ENCODE measurements at places on chromosomes 16 and 17.

DNA sequence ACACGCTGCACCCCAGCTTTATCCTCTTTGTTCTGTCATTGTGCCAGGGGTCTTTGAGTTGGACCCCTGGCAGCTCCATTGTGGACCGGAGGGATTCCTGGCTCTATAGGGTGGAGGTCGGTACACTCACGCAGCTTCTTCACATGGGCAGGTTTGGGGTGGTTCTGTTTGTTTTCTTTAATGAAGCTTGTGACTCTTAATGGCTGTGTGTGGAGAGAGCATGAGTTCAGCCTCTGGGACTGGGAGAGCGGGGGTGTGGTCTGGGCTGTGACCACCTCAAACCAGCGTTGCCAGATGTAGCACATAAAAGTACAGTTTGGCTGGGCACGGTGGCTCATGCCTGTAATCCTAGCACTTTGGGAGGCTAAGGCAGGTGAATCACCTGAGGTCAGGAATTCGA is 21.2 kb upstream of the NAGLU start:
- no peak for DNase-seq

GRCh38 chr16:80973991-80974390 is 32.7 kb downstream of the CMC2 start:
- no peak for DNase-seq

DNA sequence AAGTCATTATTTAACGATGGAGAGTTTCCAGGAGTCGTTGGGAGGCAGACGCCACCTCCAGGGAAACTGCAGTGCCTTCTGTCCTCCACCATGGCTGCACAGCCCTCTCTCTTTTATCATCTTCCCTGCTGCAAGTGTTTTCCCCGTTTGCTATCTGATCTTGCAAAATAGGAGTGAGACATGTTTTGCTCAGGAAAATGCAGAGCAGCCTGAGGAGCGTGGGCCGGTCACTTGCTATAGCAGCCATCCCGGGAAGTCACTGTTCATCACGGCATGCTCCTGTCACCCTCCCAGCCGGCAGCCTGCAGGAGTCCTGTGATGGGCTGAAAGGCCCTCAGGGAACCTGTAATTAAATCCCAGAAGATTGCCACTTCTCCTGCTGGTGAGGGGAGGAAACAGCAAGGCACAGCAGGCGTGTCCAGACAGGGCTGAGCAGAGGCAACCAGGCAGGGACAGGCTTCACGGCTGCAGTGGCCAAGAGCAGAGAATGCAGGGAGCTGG is 143.1 kb downstream of the GSG1L start:
- no peak for DNase-seq

GRCh38 chr16:8788578-8789172 is 8.8 kb downstream of the TMEM186 start:
- no peak for DNase-seq

GRCh38 chr17:40168262-40168832 is 8.9 kb upstream of the RAPGEFL1 start:
- no peak for DNase-seq

DNA sequence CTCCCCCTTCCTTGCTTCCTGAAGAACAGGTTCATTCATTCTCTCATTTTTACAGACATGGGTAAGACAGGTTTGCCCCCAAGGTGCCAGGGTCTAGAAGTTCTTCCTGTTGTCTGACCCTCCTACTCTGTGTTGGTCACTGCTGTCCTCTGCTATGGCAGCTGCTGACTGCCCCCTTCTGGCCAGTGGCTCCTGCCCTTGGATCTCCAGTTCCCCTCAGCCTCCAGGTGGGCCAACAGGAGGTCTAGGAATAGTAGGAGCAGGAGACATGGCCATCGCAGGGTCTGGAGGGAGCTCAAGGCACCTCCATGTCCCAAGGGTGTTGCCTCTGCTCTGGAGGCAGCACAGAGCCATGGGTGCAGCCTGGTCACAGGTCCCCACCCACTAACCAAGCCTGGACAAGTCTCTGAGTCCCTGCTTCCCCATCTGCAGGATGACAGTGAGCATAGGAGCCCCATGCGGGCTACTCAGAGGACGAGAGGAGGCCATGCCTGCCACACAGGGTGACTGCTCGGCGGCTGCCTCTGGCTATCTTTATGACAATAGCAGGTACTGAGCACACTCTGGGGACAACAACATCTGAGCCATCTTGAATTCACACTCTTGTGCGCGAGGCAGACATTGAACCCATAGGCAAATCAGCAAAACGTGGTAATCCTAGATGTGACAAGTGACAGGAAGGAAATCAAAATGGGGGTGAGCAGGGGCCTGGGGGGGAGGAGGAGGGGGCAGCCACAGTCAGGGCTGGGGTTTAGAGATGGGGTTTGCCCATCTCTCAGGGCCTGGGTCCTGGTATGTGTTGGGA is 27.0 kb upstream of the NXPH3 start:
- DNase-seq, result no peak

GRCh38 chr17:8382052-8382879 is 727 bp downstream of the RPL26 start:
- no peak for DNase-seq

GRCh38 chr16:2388875-2389433 is 40.3 kb upstream of the CCNF start:
- no peak for DNase-seq

GRCh38 chr16:10850478-10850850 is 26.5 kb upstream of the CIITA start:
- DNase-seq, result no peak
